Lung microvascular endothelial cell (primary cell): ENCODE measurements at places on chromosomes 2 and 18. TPM values are rescaled to one million over a fixed set of nuclear protein-coding genes. Genes with fewer than 3 reads are reported as not detected.

GRCh38 chr2:157363612-157364101 lies 38.0 kb upstream of the ERMN start:
- DNase-seq: no peak

DNA sequence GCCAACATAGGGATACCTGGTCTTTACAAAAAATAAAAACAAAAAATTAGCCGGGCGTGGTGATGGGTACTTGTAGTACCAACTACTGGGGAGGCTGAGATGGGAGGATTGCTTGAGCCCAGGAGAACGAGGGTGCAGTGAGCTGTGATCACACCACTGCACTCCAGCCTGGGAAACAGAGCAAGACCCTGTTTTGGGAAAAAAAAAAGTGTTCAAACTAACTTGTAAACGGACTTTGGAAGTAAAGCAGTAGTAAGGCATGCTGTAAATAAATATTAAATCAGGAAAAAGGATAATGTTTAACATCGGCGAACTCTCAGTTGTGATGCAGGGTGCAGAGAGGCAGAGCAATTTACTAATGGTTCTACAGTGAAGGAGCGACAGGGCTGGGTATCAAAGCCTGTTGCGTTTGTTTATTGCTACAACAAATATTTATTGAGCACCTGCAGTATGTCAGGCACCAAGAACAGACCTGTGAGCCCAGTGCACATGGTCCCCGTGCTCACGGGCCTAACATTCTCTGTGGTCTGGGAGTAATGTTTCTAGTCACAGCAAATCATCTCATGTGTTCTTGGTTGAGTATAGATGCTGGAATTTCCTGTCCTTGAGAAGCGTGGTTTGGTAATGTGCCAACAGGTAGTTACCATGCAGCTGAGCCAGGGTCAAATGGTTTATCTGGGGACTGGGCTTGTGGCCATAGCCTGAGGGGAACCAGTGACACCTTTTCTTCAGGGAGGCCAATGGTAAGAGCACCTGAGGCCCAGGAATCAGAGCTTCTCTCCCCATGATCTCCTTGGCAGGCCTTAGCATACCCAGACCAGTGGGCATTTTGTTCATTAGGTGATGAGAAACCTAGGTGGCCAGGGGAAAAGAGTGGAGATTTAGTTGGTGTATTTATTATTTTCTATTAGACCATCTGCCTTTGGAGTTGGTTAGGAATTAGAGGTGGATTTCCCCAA lies 27.9 kb upstream of the GREB1 start:
- no peak for DNase-seq

DNA sequence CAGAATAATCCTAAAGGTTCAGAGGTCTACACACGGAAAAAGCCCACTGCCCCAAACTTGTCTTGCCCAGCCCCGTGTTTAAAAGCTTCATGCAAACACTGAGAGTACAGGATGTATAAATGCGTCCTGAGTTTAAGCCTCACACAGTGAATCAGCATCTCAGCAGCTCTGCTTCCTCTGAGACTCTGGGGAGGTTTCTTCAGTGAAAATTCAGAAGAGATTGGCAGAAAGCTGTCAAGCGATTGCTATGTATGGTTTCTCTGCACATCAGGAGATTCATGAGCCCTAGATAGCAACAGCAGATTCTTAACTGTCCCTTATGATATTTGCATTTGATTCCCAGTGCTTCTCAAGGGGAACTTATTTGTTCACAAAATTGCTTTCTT lies 27.1 kb downstream of the CRACDL start:
- no peak for DNase-seq

- no peak for DNase-seq
Measured at GRCh38 chr2:29580223-29580622, 341.2 kb downstream of the ALK start.

- peak; percentile 10 for DNase-seq
Measured at GRCh38 chr2:41963661-41964525, 83.9 kb upstream of the PKDCC start.

The HNMT gene
- total RNA-seq: 1.4 and 5.7 TPM in 2 replicates

The RND3 gene
- total RNA-seq: 21.4 and 23.0 TPM in 2 replicates

The PID1 gene
- total RNA-seq: under 0.01 and 0.20 TPM in 2 replicates

The TNFAIP6 gene
- under 0.01 and 0.22 TPM in 2 replicates for total RNA-seq
